ENCODE measurements at places on chromosomes 5 and 9.

DNA sequence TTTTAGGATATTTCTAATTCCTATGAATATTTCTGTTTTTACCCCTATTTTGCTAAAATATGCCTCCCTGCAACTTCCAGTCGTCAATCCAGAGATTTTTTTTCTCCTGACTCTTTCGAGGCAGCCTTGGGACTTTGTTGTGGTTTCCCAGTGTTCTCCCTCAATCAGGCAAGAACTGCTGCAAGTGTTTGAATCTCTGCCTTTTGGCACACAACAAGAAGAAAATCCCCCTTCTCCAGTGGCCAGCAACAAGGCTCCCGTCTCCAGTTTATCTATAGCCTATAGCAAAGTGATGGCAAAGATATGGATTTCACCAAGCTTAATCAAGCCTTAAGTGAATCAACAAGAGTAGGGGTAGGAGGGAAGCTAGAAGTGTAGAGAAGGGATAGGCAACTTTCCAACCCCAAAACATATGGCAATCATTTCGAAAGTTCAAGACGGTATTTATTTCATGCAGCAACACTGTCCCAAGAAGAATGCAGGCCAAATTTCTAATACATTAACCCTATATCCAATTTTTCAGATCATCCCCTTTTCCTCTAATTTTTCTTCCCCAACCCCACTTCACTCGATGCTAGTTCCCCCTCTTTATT, 37.7 kb upstream of the PAPPA start:
- no peak for DNase-seq

- DNase-seq = no peak
These were observed 35.5 kb downstream of the EXOC3 start for GRCh38 chr5:478369-478981.

DNA sequence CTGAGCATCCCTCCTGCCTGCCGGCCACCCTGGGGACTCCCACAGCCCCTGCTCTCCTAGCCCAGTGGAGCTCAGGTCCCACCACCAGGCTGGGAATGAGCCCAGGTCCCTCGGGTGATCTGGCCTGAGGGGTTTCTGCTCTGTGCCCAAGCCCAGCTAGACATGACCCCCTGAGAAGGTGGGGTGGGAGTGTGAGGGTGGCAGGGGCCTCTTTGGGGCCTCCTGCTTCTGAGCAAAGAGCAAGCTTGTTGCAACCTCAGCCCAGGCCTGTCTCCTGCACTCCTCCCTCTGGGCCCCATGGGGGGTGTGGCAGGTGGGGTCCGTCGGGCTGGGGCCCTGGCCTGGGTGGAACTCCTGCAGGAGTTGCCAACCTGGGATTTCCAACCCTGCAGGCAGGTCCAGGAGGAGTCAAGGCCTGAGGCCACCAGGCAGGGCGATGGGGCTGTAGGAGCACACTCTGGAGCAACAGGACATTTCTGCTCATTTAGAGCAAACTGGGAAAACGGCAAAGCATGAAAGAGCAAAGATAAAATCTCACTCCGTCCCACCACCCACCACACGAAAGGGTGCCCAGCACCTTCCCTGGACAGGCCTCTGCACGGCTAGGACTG, 11.4 kb upstream of the NRARP start:
- no peak for DNase-seq

DNA sequence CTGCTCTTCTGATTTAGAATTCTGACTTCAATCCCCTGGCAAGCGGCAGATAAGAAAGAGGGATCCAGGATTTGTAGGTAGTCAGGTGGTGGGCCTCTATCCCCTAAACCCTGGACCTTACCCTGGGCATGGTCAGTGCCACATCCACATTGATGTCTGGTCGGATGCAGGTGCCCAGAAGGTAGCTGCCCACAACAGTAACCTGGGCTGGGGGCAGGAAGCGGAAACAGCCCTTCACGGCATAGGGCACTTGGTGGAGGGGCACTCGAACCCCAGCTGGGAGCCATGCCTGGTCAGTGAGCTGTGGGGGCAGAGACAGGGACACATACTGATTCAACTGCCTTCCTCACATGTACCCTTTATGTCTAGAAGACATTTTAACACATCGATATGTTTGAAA, 3.8 kb downstream of the NOL6 start:
- DNase-seq = no peak

DNA sequence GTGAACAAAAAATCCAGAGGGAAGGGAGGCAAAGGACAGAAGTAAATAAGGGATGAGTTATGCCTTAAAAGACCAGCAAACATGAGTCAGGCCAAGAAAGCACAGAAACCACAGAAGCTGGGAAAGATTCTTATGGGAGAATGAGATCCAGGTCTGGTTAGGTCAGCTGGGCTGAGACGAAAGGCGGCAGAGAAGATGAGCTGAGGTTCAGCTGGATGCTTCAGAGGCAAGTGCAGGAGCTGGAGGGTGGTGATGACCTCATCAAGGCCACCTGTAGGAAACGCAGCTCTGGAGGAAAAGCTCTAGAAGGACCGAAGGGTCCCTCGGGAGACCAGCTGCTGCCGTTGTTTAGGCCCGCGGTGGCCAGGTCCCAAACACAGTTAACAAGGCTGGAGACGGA, 152.0 kb downstream of the MYO10 start:
- no peak for DNase-seq

DNA sequence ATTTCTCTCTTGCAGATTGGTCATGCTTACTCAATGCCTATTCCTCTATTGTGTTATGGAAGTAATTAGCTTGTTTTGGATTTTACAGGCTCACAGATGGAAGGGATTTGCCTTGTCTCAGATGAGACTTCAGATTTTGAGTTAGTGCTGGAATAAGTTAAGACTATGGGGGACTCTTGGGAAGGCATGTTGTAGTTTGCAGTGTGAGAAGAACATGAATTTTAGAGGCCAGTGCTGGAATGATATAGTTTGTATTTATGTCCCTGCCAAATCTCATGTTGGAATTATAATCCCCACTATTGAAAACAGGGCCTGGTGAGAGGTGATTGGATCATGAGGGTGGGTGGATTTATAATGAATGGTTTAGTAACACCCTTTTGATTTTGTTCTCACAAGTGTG, 6.1 kb upstream of the TUSC1 start:
- no peak for DNase-seq

DNA sequence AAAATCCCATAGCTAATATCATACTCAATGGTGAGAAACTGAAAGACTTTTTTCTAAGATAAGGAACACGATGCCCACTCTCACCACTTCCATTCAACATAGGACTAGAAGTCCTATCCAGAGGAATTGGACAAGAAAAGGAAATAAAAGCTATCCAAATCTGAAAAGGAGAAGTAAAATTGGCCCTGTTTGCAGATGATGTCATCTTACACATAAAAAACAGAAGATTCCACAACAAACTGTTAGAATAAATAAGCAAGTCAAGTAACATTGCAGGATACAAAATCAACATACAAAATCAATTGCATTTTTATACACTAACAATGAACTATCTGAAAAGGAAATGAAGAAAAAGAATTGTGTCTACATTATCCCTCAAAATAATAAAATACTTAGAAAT, 308.0 kb downstream of the MCTP1 start:
- DNase-seq = no peak

- no peak for DNase-seq
These were observed at the start of gene NEURL1B for GRCh38 chr5:172640822-172641358. TSS of gene NEURL1B (plus strand) at chr5:172641263. CDS start at chr5:172641407, 144 bp downstream.

Measured in stimulated activated CD4-positive, alpha-beta T cell treated with anti-CD3 and anti-CD28 coated beads, TNF-alpha, amount 100 ng/mL, for 1 hour (primary cell).